EL (cell line): ENCODE measurements at places on chromosomes 11 and 22.
A peak's percentile ranks its signal among the peaks of the same experiment; 100 is the strongest.

- DNase-seq, result no peak
Observed at GRCh38 chr22:32728291-32728690, 73.2 kb upstream of the TIMP3 start.

DNA sequence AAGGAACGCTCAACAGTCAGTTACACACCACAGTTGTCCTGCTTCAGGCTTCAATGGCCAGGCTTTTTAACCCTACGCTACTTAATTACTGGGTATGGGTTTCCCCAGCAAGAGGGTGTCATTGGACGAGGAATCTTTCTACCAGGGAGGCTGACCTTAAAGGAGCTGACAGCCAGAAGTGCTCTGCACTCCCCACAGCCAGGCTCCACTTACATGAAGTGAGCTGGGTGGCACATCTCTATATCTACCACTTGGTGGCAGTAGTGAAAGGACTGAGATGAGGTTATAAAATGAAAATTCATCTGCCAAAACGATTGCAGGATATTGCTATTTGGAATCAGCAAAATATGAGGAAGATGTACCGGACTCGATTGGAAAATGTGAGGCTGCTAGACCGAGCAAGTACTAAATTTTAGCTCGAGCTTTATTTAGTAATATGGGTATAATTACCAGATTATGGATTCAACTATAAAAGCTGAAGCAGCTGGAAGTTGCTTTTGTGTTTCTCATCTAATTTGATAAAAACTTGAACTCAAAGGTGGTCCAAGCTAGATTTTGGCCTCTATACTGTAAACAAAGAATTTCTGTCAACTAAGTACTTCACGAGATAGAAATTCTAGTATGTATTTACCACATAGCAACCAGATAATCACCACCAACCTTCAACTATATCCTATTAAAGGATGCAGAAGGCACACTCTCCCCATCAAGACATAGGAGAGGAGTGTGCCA lies 53.9 kb upstream of the CEP126 start:
- peak; percentile 70 for DNase-seq

DNA sequence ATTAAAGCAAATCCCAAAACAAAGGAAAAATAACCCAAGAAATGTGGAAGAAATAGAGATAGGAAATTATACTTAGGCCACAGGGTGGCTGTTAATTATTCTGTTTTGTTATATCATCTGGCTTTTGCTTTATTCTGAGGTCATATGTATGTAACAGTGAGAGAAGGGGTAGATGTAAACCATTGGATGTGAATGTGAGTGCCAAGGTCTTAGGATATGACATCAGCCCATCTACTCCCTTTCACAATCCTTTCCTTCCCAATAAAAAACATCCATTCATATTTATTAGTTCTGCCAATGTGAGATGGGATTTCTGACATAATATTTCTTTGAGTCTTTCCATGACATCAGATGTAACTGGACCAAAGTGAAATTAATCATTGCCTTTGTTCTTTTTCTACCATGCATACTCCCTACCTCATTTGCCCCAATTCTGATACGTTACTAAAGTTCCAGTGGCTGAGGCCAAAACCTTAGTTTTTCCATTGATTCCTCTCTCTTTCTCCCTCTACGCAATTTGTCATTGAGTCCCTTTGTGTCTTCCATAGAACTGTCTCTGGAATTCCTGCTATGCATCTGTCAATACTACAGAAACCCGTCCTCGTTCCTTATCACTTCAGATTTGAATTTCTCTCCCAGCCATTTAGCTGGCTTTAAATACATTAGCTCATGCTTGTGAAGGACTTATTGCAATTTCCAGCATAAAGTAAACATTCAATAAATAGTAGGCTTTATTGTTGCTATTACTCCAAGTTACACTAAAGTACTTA lies 170.3 kb downstream of the ARHGAP42 start:
- DNase-seq, result no peak

DNA sequence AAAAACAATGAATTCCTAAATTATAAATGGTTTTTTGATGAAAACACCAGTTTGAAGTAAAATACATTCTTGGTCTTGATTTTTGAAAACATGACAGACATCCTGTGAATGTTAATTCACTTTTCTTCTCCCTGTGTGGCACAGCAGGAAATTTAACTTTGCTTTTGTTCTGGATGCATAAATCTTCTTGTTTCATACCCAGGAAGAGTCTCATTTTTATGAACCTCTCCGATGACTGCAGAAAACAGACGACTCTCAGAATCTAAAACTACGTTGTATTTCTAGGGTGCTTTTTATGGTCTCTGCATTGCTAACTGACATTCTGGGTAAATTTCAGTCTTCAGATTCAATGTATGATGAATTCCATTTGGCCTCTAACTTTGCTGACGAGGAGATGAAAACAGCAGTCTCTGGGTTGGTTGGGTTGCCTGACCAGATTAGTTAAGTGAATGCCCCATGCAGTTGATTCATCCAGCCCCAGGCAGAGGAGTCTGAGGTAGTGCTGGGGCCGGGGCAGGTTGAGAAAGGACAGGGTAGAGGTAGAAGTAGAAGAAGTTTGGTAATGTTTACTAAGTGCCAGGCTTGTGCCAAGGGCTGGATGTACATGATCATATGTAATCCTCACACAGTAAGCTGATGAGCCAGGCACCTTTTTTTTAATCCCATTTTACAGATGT lies 20.1 kb downstream of the TCP11L1 start:
- DNase-seq, result no peak

DNA sequence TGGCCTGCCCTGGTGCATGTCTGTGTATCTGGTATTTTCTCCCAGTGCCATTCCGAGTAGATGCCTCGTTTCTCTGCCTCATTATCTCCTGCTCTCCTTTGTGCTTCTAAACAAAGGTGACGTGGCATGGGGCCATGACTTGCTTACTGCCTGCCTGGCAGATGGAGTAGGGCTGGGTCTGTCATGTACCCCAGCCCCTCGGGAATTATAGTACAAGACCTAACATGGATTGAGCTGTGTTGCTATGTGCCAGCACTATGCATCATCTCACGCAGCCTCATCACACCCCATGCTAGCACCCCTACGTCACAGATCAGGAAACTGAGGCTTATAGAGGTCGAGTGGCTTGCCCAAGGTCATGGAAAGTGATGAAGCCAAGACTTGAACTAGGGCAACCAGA lies 88.1 kb downstream of the GALNT18 start:
- no peak for DNase-seq

GRCh38 chr22:26610996-26611395 lies 6.8 kb downstream of the CRYBB1 start:
- DNase-seq, result peak; percentile 62

GRCh38 chr22:32650553-32651345 lies 150.8 kb upstream of the TIMP3 start:
- DNase-seq, result peak; percentile 57

DNA sequence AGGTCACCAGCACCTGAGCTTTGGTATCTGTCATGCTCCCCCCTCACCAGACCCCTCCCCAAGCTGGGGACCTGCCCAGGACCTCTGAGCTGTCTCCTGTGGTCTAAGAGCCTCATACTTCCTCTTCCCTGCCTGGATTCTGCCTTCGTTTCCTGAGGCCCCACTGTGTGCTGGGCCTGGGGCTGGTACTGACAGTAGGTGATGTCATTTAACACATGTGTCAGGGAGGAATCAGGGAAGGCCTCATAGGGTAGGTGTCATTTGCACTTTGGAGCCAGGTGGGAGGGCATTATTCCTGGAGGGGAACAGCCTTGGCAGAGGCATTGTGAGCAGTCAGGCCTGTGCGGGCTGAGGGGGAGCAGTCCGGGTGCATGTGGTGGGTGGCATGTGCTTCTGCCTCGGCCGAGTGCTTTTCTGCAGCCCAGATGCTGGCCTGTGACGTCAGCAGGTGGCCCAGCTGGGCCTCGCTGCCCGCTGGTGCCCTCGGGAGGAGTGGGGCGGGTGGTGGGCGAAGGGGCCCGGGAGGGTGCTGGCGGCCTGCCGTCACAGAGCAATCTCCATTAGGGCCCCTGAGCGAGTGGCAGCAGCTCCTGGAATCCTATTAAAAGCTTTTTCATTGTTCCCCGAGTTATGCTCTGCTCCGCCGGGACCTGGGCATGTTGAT lies 9.1 kb downstream of the FLRT1 start:
- DNase-seq, result no peak

GRCh38 chr11:46256540-46257001 lies 20.9 kb upstream of the CREB3L1 start:
- no peak for DNase-seq

DNA sequence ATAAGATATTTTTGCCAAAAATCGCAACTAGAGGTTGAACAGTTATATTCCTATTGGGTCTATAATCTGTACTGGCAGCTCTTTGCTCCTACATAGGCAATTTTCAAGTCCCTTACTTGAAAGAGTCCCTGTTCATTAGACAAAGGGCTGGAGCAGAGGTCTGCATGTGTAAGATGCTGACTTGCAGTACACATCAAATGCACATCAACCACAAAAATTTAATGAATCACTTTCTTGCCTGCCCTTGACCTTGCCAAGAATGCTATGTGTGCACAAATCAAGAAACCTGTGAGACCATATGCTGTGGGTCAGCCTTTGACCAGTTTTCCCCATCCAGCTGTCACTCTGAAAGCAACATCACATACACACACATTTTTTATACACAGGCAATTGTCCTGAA lies 661.5 kb downstream of the LRRC4C start:
- no peak for DNase-seq
